Effector memory CD4-positive, alpha-beta T cell (primary cell): ENCODE measurements at places on chromosomes 3 and 15.

DNA sequence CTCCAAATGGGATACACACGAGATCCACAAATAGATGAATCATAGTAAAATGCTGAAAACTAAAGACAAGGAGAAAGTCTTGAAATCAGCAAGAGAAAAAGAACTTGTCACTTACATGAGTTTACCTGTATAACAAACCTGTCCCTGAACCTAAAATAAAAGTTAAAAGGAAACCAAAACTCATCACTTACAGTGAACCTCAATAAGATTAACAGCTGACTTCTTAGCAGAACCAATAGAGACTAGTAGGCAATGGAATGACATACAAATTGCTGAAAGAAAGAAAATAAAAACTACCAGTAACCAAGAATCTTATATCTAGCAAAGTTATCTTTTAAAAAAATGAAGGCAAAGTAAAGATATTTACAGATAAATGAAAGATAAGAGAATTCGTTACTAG lies 27.4 kb downstream of the SEC22A start:
- no peak for DNase-seq

DNA sequence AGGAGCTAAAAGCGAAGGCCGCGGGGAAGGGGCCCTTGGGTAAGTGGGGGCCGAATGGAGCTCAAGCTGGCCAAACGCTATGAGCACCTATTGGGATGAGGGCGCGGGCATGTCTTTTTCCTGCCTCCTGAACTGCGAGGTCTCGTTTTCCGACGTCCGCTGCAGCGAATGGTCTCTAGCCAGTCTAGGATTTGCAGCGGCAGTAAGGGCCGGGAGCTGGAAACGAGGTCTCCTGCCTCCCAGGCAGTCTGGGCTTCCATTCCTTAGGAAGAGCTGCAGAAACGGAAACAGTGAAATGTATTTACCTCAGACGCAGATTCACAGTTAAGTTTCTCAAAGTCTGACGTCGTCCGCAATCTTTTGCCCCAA lies 517 bp downstream of the TMA7 start:
- DNase-seq, result peak; percentile 3

- DNase-seq, result no peak
Measured at GRCh38 chr3:20185331-20185678, 701 bp downstream of the SGO1 start.

DNA sequence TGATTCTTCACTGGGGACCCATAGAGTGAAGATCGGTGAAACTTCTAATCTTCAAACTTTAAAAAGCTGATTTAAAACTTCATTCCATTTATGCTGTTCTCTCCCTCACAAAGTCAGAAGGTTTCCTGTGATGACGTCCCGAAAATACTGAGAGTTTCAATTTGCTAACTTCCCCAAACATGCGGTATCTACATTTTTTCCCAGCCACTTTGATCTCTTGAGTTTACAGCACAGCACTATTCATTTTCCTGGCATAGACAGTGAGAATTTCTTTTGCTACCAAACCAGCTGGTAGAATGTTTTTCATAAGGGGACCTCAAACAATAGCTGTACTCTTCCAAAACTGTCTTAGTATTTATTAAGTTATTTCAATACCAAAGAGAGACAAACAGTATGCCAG lies 156.8 kb downstream of the LSAMP start:
- no peak for DNase-seq

DNA sequence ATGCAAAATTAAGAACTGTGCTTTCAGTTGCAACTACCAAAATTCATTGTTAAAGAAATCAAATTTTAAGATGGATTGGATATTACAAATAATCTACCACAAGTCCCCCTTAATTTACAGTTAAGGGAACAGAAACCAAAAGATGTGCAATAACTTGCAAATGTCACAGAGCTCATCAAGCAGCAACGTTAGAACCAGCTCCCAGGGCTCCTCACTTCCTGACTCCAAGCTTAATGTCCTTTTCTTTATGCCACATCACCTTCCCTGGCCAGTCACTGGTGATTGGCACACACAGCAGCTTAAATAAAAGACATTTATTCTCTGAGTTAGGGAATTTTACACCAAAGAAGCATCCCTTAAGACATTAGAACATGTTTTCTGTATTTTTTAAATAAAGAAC lies 159.7 kb downstream of the RSL24D1 start:
- no peak for DNase-seq

DNA sequence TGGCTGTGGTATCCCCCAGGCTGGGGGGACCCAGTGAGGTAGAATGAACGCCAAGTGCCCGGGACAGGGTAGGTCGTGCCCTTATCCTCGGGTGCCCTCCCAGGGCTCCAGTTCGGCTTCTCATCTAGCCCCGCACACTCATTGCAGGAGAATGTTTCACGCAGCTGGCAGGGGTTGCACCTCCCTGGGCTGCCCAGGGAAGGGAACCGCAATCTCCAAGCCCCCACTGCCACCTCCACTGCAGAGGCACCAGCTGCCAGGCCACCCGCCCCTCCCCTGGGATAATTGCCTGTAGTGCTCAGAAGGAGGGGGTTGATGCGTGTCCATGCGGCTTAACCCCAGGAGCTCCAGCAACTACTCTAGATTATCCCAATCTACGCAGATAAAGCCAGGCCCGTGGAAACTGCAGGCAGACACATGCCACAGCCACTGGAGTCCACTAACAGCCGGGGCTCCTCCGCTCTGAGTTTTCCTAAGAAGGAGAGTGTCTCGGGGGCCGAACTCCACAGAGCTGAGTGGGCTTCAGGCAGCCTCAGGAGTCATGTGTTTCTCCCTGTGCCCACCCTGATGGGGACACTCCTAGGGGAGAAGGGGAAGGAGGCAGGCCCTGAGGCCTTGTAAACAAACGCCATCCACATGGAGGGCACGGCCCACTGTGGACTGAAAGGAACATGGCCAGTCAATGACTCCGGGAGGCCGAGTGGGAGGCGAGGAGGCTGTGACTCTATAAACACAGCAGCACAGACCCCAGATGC lies 137.2 kb upstream of the IQSEC1 start:
- DNase-seq, result no peak

DNA sequence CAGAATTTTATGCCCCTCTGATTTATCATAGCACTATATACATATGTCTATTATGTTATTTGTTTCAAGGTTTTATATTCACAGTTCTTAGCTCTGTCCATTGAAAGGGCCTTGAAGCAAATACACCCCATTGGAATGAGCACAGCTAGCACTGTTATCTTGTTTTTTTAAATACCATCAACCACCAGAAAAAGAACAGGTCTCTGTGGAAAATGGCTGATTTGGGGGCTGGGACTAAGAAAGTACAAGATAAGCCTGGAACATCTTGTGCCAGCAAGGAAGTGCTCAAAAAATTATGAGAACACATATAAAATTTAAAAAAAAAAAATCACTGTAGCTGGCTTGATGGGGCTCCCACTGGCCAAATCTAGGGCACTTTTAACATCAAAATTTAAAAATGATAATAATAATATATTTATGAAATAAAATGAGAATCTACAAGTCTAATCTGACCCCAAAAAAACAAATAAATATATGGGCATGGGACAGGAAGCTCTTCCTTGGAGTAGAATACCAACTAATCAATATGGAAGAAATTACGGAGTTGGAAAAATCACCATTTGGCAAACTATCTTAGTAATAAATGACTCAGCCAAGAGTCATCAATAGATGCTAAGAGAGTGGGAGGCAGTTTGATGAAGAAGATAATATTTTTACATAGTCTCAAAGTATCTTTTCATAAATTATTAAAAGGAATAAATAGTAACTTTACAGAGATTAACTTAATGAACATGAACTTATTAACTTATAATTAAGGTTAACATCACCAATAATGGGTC lies 20.5 kb downstream of the IFT80 start:
- no peak for DNase-seq
